Psoas muscle (tissue), 8 donors: ENCODE measurements at places on chromosomes 1 and 21. TPM values are rescaled to one million over a fixed set of nuclear protein-coding genes. Genes with fewer than 3 reads are reported as not detected.

DNA sequence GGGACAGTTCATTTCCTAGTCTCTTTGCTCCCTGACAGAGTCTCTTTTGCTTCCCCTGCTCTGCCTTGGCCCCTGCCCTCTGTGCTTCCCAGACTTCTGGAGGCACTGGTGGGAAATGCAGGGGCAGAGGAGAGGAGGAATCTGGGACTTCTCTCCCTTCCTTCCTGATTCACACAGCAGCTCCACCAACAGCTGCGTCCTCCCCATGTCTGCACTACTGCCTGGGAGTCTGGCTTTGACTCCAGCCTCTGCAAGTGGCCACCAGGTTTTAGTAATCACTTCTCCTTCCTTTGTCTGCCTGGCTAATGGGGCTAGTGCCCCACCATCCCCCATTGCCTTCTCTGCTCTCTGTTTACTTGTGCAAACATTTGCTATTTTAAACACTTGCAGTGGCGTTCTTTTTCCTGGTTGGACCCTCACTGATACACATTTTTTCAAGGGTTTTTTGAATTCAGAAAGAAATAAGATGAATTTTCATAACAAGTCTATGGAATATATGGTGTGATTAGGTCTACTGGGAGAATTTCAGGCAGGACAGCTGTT is 21.9 kb downstream of the FASLG start:
- no peak for DNase-seq

GRCh38 chr1:53075206-53075605 is 13.2 kb downstream of the PODN start:
- peak; percentile 4 for DNase-seq

BCAN gene
- total RNA-seq, result not detected

- no peak for DNase-seq
These were observed 156.9 kb upstream of the NBPF11 start for GRCh38 chr1:148308832-148309458.

DNA sequence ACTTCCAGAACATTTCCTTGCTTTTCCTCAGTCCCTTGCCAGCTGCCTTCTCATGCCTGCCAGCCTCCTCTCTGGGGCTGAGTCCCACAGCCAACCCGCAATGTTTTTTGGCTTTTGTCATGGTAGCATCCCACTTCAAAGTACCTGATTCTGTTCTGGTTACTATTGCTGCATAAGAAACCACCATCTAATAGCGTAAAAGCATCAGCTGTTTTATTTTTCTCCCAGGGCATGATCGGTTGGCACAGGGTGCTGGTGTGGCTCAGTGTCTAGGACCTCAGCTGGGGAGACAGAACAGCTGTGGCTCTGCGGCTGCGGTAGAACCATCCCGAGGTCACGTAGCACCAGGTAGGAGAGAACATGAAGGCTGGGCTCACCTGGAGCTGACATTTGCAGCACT is 8.9 kb upstream of the PRMT2 start:
- no peak for DNase-seq

GRCh38 chr1:58710190-58711085 is 10.6 kb upstream of the MYSM1 start:
- no peak for DNase-seq

DNA sequence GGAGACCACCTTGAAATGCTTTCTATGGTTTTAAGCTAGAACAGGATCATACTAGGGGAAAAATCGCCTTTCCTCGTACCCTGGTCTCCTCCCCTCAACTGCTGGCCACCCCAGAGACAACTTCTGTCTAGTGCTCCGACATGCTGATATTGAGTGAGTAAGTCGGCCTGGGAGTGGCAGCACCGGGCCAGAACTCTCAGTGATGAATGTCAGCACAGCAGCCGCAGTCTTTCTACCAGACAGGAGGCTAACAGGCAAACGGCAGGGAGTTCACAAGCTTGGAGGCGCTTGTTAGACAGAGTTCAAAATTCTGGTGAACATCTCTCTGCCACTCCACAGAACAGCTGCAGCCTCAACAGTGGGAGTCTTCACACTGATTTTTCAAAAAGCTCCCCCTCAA is 716.9 kb downstream of the ADGRL2 start:
- no peak for DNase-seq

C8A gene
- total RNA-seq, result not detected

GSTM1 gene
- total RNA-seq, result not detected

- no peak for DNase-seq
These were observed 514.7 kb downstream of the PLPP3 start for GRCh38 chr1:56064705-56065104.

ALDH4A1 gene
- total RNA-seq, result 81.1 TPM

DNA sequence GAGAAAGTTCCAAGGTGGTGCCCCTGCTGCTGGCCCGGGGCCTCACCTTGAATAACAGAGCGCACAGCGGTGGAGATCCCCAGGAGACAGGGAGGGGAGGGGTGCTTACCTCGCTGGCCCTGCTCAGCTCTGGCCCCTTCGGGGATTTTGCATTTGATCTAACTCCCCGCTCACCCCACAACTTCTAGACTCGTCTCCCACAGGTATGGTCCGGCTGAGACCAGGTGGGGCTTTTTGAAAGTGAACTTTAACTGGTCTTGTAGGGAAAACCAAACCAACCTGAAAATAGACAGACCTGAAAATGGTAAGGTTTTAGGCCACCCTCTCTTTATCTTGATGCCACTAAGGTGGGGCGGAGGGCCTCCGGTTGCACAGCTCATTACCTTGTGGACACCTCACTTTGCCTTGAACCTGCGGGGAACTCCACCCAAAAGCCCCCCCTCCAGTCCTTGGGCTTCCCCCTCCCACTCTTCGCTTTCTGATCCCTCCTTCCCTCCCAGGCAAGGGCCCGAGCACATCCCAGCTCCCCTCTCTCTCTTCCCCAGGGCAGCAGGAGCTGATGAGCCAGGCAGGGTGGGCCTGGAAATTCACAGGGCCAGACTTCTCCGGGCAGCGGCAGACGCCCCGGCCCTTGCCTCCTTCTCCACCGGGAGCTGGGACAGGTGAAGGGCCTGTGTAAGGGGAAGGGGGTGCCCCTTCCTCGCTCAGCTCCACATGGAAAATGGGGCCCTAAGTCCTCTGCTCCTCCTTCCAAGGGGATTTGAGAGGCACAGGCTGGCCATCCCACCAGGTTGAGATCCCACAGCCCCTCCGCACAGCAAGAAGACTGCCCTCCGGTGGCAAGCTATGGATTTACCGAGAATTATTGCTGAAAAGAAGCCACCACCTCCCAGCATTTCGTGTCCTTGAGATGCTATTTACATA is 16.1 kb downstream of the TNFRSF8 start:
- no peak for DNase-seq

- DNase-seq, result no peak
These were observed 836.1 kb upstream of the ADAMTS5 start for GRCh38 chr21:27802816-27803475.

AZIN2 gene
- total RNA-seq, result 0.17 TPM

TMEM183A gene
- total RNA-seq, result 25.6 TPM

PYHIN1 gene
- total RNA-seq, result 0.22 TPM

DNA sequence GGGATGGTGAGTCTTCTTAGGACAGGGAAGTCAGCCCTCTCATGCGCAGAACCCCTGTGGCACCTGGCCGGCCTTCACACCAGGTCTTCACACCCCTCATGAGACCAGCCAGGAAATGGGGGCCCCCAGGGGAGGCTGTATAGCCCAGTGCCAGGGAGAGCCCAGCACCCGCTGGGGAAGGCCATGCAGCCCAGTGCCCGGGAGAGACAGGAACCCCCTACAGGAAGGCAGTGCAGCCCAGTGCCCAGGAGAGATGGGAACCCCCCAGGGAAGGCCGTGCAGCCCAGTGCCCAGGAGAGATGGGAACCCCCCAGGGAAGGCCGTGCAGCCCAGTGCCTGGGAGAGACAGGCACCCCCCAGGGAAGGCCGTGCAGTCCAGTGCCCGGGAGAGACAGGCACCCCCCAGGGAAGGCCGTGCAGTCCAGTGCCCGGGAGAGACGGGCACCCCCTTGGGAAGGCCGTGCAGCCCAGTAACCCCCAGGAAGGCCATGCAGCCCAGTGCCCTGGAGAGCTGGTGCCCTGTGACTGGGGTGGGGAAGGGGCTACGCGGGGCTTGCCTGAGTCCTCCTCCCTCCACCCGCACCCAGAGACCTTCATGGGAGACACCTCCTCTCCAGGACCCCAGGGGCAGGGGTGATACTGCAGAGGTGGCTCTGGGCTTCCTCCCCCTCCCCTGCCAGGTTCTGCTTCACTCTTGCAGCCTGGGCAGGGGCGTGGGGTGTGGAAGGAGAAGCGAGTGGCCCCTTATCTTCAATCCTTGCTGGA is 110.5 kb upstream of the COL6A1 start:
- DNase-seq, result peak; percentile 48

DNA sequence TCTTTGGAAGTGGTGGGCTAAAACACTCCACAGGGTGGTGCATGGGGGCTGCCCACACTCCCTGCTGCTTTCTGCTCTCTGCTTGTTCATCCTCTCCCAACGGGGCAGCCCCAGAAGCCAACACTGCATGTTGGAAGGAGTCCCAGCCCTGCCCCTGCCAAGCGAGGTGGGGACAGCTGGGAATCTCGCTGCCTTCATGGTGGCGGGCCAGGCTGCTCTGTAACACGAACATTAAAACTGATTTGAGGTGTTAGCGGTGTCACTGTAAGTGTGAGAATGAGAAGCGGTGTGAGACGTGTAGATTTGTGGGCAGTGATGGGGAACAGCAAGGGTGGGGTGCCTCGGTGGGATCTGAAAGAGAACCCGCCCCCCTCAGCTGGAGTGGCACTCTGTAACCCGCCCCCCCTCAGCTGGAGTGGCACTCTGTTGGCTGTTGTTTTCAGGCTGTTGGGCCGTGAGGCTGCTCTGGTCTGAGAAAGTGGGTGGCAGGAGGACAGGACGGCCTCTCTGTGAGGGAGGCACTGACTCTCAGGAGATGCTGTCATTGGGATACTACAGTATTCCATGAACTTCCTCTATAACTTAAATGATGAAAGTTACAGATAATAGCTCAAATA is 80.9 kb downstream of the PCBP3 start:
- no peak for DNase-seq
